Pulmonary artery endothelial cell (primary cell): ENCODE measurements at places on chromosomes 6 and 20. TPM values are rescaled to one million over a fixed set of nuclear protein-coding genes. Genes with fewer than 3 reads are reported as not detected.

DNA sequence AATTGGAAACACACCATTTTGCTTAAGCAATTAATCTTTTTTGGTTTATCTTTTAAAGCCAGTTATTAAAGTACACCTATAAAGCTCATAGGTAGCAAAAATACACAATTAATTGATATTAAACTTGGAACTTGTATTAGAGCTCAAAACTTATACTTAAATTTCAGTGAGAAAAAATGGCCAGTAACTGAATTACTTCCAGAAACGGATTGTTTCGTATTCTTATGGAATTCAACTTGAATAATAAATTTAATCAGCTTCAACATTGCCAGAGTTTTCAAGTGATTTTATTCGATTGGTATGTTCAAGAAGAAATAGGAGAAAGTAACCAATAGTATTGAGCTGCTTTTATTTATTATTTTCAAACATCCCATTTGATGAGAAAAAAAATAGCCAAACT, 112.7 kb upstream of the PDE10A start:
- no peak for DNase-seq

The MYLK2 gene
- 0.11 and 0.40 TPM in 2 replicates for total RNA-seq

GRCh38 chr6:130000526-130001421, 17.6 kb upstream of the L3MBTL3 start:
- DNase-seq = no peak

GRCh38 chr6:150366118-150366778, 2.6 kb upstream of the IYD start:
- no peak for DNase-seq

- no peak for DNase-seq
Measured at GRCh38 chr6:106113256-106113959, 27.3 kb downstream of the PRDM1 start.

DNA sequence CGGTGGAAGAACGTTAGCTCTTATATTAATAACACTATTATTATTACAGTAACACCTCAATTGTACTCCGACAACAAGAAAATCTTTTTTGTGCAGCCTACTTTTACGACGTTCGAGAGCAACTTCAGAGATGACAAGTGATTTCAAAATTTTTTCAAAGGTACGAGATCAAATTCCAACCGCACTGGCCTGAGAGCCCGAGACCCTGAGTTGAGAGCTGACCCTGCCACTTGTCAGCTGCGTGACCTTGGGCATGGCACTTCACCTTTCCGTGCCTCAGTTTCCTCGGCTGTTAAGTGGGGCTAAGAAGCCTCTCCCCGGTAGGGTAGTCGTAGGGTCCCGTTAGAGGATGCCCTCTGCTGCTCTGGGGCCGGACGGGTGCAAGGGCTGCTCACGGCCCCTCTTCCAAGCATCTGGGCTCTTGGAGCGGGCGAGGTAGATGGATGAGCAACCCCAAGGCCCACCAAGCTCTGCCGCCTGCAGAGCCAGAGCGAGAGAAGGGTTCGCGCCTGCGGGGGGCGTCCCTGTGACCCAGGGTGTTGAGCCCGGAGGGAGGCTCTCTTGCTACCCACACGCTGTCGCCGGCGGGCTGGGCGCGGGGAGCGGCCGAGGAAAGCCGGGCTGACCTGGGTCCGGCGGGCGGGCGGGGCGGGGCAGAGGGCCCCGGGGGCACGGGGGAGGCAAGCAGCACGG, 510 bp downstream of the NDRG3 start:
- no peak for DNase-seq

DNA sequence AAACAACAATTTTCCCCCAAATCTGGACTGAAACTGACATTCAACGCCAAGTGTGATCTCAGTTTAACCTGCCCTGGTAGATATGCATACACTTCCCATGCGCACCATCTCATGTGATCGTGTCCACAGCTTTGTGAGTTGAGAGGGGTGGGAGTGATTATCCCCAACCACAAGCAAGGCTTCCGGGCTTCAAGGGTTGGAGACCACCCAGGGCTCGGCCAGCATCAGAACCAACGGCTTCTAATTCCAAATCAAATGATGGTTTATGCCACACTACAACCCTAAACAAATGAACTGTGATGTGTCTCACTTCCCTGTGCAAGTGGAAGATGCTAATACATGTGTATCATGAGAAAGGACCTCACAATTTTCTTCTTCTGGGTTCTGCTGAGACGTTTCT, 515 bp upstream of the TGM3 start:
- DNase-seq = no peak

- no peak for DNase-seq
Measured at GRCh38 chr6:123803504-123804013, at the start of gene NKAIN2. TSS of gene NKAIN2 (plus strand) at chr6:123803865.

The SLC35F1 gene
- total RNA-seq = not detected in 2 replicates

- no peak for DNase-seq
Measured at GRCh38 chr20:57167971-57168701, 98.3 kb downstream of the BMP7 start.

The CST2 gene
- total RNA-seq = not detected in 2 replicates

The BPIFB1 gene
- total RNA-seq = not detected in 2 replicates

- no peak for DNase-seq
Measured at GRCh38 chr6:144066741-144067484, 28.5 kb downstream of the SF3B5 start.

The NANP gene
- total RNA-seq = 10.0 and 10.2 TPM in 2 replicates

- no peak for DNase-seq
Measured at GRCh38 chr6:27726619-27727023, 185.6 kb downstream of the OR2B2 start.

The LY6G6C gene
- not detected in 2 replicates for total RNA-seq

The MEI4 gene
- not detected in 2 replicates for total RNA-seq

GRCh38 chr6:15145821-15146220, 100.0 kb upstream of the JARID2 start:
- DNase-seq = no peak

- no peak for DNase-seq
Measured at GRCh38 chr6:16158943-16159557, 30.2 kb downstream of the MYLIP start.

The ROS1 gene
- total RNA-seq = not detected in 2 replicates

- DNase-seq = no peak
Measured at GRCh38 chr6:79188107-79188506, 46.4 kb downstream of the HMGN3 start.

The SLC17A3 gene
- not detected in 2 replicates for total RNA-seq
